ENCODE measurements at places on chromosomes 16 and 17. TPM values are rescaled to one million over a fixed set of nuclear protein-coding genes. Genes with fewer than 3 reads are reported as not detected.

- no peaks in the 10 kb centered on the region for H3K36me3 ChIP-seq
- no peaks in the 10 kb centered on the region for H3K27me3 ChIP-seq
- no peak overlapping the region for H3K4me3 ChIP-seq
- DNase-seq: no peak
- no peak overlapping the region for H3K27ac ChIP-seq
Observed at GRCh38 chr17:50855708-50856330, 10.3 kb downstream of the TOB1 start.

OR3A3 gene
- total RNA-seq: not detected

DNA sequence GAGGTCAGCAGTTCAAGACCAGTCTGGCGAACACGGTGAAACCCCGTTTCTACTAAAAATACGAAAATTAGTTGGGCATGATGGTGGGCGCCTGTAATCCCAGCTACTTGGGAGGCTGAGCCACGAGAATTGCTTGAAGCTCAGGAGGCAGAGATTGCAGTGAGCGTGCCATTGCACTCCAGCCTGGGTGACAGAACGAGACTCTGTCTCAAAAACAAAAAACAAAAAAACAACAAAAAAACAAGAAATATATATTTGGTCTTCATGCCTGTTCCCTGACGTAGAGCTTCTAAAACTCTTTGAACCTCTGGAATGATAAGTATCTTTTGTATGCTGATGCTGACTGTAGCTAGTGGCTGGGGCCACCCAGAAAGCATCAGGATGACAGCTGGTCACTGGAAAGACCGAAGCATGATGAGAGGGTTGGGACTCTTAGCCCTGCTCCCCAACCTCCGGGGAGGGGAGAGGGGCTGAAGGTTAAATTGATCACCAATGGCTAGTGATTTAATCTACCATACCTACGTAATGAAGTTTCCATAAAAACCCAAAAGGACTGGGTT, 54.8 kb downstream of the TEX14 start:
- H3K4me3 ChIP-seq: no peak overlapping the region
- H3K4me1 ChIP-seq: no peaks in the 10 kb centered on the region
- no peaks in the 10 kb centered on the region for H3K36me3 ChIP-seq
- no peak overlapping the region for H3K27ac ChIP-seq

ACSM2A gene
- not detected for total RNA-seq

DNA sequence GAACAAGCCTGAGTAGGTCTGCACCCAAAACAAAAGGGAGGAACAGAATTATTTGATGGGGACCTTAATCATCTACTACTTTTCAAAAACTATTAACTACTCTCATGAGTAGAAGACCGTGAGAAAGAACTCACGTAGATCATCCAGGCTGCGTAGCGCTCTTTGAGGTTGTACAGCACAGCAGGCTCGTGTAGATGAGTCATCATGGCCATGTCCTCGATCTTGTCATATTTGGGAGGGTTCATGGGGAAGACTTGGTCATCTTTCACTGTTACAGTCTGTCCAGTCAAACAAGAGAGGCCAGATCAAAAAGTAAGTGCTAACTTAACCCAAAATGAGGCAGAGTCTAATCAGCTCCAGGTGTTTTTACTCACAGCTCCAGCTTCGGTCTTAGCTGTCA, 2.3 kb downstream of the MYH1 start:
- no peak overlapping the region for H3K4me3 ChIP-seq
- no peaks in the 10 kb centered on the region for H3K36me3 ChIP-seq
- DNase-seq: no peak

DNA sequence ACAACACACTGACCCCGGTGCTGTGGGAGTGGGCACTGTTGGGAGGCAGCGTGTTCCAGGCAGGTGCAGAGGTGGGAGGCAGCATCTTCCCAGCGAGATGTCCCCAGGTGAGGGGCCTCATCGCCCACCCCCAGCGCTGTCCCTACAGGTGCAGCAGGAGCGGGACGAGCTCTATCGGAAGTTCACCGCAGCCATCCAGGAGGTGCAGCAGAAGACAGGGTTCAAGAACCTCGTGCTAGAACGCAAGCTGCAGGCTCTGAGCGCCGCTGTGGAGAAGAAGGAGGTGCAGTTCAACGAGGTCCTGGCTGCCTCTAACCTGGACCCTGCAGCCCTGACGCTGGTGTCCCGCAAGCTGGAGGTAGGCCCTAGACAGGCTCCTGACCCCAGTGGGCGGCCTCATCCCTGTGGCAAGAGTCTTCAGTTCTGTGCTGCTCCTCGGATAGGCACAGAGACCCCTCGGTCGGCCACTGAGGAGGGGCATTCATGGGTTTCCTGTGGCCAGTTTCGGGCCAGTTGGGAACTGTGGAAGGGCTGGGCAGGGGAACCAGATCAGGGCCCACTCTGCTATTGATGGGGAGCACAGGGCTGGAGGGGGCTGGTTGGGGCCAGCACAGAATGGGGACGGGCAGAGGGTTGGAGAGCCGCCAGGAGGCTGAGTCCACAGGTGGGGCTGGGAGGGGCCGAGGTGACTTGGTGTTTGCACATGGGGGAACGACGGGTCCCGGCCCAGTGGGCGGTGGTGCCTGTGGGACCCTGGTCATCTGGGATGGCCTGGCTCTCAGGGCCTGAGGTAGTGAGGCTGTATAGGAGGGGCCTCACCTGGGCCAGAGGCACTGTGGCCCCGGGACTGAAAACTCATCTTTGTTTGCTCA, 21.1 kb upstream of the DBNDD1 start:
- no peak overlapping the region for H3K27ac ChIP-seq
- H3K4me1 ChIP-seq: no peaks in the 10 kb centered on the region
- H3K27me3 ChIP-seq: no peaks in the 10 kb centered on the region
- peaks cover 54% of the 10 kb centered on the region for H3K36me3 ChIP-seq
- no peak for DNase-seq

DNA sequence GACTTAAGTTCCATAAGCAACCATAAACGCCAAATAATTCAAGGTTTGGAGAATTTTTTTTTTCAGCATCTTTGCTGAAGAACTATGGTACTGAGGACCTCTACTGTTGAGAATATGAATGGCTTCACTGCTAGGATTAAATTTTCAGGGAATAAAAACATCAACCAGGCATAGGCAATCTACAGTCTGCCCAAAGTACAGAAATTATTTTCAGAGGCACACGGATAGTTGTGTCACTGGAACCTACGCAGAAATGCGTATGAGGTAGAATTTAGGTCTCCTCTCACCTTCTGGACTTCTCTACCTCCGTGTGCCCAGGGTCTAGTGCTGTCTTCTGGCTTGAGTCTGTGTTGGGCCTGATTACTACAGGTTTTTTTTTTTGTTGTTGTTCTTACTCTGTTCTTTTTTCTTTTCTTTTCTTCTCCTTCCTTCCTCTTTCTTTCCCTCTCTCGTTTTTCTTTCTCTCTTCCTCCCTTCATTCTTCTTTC, 39.7 kb downstream of the NACA2 start:
- H3K36me3 ChIP-seq: no peaks in the 10 kb centered on the region
- H3K4me3 ChIP-seq: no peak overlapping the region
- peak; percentile 67 for DNase-seq
- H3K27me3 ChIP-seq: peaks cover 5% of the 10 kb centered on the region
- no peak overlapping the region for H3K27ac ChIP-seq

MT1A gene
- total RNA-seq: not detected

DNA sequence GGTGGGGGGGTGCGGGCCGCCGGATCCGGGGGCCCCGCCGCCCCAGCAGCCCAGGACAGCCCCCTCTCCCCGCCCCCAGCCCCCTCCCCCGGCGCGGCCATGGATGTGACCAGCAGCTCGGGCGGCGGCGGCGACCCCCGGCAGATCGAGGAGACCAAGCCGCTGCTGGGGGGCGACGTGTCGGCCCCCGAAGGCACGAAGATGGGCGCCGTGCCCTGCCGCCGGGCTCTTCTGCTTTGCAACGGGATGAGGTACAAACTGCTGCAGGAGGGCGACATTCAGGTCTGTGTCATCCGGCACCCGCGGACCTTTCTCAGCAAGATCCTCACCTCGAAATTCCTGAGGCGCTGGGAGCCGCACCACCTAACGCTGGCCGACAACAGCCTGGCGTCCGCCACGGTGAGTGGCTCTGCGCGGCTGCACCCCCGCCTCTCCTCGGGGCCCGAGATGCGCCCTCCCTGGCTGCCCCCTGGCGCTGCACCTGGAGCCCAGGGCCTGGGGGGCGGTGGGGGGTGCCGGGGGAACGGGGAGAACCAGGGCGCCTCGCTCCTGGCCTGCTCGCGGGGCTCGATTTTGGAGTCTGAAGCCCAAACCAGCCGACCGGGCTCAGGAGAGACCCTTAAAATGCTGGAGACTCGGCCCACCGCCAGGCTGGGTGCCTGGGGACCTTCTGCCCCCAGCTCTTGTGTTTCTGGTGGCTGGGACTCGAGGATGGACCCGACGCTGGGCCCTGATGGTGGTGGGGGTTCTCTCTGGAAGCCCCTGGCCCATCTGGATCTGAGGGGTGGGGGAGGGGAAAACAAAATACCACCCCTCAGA, 744 bp downstream of the CMIP start:
- H3K27me3 ChIP-seq: peaks cover 28% of the 10 kb centered on the region
- H3K4me3 ChIP-seq: peak overlapping the region; percentile 95
- H3K4me1 ChIP-seq: peaks cover 7% of the 10 kb centered on the region
- H3K27ac ChIP-seq: peak overlapping the region; percentile 80

ABCC1 gene
- total RNA-seq: 39.4 TPM

DNA sequence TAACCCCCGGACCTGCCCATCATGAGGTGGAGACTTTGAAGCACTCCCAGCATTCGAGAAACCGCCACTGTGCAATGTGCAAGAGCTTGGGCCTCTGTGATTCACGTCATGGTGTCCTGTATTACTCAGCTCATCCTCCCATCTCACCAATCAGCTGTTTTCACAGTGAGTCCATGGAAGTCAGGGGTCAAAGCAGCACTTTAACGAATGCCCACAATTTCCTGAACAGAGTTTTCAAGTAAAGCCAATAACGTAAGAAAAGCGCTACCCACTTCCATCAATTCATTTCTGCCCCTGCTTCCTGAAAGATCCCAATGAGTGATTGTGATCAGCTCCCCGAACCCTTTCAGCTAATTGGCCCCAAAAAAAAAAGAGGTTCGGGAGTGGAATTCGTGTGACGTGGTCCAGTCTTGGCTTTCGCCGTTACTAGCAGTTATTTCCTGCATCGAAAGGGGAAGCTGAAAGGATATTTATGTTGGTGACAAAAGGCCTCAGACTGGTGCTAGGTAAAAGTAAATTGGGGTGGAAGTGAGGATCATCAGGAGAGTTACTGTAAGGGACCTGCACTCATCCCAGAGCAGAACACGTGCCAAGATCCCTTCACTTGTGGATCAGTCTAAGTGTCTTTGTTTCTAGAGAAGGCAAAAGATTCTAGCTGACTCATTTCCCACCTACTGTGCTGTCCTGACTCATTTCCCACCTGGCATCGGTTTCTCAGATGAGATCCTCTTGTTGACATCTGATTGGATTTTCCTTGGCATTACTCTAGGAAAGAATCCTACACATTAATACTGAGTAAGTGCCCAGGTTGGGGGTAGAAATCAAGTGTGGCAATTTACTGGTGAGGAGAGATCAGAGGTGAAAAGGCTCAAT, 136.7 kb upstream of the NUDT7 start:
- H3K4me1 ChIP-seq: no peaks in the 10 kb centered on the region
- no peaks in the 10 kb centered on the region for H3K36me3 ChIP-seq
- peak; percentile 41 for DNase-seq
- H3K27ac ChIP-seq: no peak overlapping the region
- no peak overlapping the region for H3K4me3 ChIP-seq
- H3K27me3 ChIP-seq: peaks cover 7% of the 10 kb centered on the region

DNA sequence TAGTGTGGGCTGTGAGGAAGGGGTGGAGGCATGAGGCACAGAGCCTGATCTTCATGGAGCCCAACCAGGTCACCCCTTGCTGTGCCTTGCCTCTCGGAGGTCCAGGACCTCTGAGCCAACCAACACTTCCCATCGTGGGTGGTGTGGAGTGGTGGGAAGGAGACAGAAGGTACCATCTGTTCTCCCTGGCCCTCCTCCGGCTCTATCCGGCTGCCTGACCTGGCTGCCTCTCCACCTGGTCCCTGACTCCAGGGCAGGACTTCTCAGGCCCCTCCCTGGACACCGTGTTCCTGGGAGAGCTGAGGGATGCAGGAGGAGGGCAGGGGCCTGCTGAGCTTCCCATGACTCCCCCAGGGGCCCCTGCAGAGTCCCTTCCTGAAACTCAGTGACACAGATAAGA, 3.9 kb downstream of the PDK2 start:
- H3K27me3 ChIP-seq: no peaks in the 10 kb centered on the region
- peaks cover 13% of the 10 kb centered on the region for H3K36me3 ChIP-seq
- no peak overlapping the region for H3K4me3 ChIP-seq
- H3K4me1 ChIP-seq: peaks cover 23% of the 10 kb centered on the region

- no peak for DNase-seq
- H3K4me3 ChIP-seq: no peak overlapping the region
- no peaks in the 10 kb centered on the region for H3K36me3 ChIP-seq
Observed at GRCh38 chr17:7063518-7064094, 16.4 kb downstream of the CLEC10A start.

- DNase-seq: no peak
- H3K27me3 ChIP-seq: peaks cover 67% of the 10 kb centered on the region
- no peaks in the 10 kb centered on the region for H3K4me1 ChIP-seq
- no peak overlapping the region for H3K4me3 ChIP-seq
- H3K27ac ChIP-seq: no peak overlapping the region
Observed at GRCh38 chr17:180381-181244, 837 bp downstream of the DOC2B start.

- no peaks in the 10 kb centered on the region for H3K27me3 ChIP-seq
- no peak overlapping the region for H3K27ac ChIP-seq
- peaks cover 15% of the 10 kb centered on the region for H3K4me1 ChIP-seq
- no peak overlapping the region for H3K4me3 ChIP-seq
- DNase-seq: no peak
- H3K36me3 ChIP-seq: no peaks in the 10 kb centered on the region
Observed at GRCh38 chr16:3841729-3842508, 38.6 kb downstream of the CREBBP start.

- no peak for DNase-seq
- no peak overlapping the region for H3K27ac ChIP-seq
Observed at GRCh38 chr16:79758615-79759346, 158.2 kb upstream of the MAF start.

- no peak for DNase-seq
- H3K27ac ChIP-seq: no peak overlapping the region
- no peaks in the 10 kb centered on the region for H3K4me1 ChIP-seq
- H3K36me3 ChIP-seq: no peaks in the 10 kb centered on the region
Observed at GRCh38 chr16:17561056-17561455, 90.3 kb upstream of the XYLT1 start.

DNA sequence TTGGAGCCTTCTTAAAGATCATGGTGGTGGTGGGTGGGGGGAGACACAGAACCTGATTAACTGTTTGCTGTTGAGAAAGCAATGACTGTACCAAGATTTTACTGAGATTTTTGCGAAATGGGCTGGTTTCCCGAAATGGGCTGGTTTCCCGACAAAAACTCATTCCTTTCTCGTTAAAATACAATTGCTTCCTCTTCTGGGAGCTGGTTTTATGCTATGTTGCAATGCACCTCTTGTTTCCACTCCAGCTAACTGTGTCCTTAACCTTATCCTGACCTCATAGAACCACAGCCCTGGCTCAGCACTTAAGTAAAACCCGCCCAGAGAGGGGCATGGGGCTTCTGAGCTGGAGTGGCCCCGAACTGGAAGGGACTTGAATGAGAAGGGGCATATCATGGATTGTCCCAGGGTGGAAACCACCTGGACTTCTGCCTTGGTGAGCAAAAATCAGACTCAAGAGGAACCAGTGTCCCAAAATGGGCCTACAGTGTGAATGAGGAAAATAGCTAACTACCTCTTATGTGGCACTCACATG, 20.9 kb downstream of the FAM20A start:
- peak; percentile 17 for DNase-seq
- H3K4me3 ChIP-seq: no peak overlapping the region
- H3K27ac ChIP-seq: no peak overlapping the region
- H3K27me3 ChIP-seq: 0 out of 2 replicates have a peak, but pooled peaks cover 2% of the 10 kb centered on the region
- H3K36me3 ChIP-seq: no peaks in the 10 kb centered on the region
- no peaks in the 10 kb centered on the region for H3K4me1 ChIP-seq

GRCh38 chr17:34579979-34580684, 750 bp downstream of the TMEM132E start:
- no peak overlapping the region for H3K27ac ChIP-seq
- peaks cover 2% of the 10 kb centered on the region for H3K4me1 ChIP-seq
- H3K36me3 ChIP-seq: no peaks in the 10 kb centered on the region

All from IMR-90 (cell line).